ENCODE measurements at places on chromosomes 13 and 19.
A peak's percentile ranks its signal among the peaks of the same experiment; 100 is the strongest.

DNA sequence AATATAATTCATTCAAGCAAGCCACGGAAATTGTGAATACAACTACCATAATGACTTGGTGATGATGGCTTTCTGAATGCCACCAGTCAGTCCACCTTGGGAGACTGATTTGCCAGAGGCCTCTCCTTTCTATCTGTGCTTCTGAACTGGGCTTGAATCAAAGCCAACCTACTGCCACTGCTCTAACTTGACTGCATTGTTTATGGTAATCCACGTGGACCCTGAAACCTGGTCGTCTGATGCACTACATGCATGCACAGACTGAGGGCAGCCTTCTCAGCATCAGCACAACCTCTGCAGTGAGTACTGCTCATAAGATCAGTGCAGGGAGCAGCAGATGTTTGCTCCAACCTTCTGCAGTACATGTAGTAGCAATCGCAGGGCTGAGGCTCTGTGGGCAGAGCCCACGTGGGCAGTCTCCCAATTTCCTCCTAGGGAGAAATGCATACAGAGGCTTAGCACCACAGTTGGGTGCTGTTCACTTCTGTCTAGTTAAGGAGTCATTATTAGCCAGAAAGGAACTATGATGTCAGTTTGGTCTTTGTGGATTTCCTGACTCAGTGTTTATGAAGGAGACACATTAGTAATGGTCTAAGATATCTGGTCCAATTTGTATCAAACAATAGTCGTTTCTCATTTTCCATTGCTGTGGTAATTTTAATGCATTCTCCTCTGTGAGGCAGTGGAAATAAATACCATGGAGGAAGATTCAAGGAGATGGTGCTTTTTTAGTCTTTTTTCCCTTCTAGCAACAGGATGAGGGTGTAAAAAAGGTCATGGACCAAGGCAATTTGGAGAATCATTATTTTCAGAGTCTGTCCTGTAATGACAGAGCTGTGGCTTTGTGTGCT is 82.5 kb downstream of the AKAP11 start:
- DNase-seq, result peak; percentile 12

- no peak for DNase-seq
Measured at GRCh38 chr13:33110386-33110712, 94.1 kb downstream of the KL start.

DNA sequence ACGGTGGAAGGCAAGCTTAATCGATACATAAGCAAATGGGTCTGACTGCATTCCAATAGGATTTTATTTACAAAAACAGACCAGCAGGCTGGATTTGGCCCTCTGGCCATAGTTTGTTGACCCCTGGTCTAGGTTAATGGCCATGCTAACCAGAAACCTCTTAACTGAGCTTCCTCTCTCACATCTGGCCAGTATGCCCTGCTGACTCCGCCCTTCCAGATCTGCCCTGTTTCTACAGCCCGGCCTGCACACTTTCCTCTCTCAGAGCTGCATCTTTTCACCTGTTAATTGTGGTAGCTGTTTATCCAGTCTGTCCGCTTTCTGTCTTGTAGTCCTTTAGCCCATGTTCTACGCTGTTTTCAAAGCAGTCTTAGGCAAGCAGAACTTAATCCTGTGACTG is 25.6 kb downstream of the EDNRB start:
- DNase-seq, result no peak

DNA sequence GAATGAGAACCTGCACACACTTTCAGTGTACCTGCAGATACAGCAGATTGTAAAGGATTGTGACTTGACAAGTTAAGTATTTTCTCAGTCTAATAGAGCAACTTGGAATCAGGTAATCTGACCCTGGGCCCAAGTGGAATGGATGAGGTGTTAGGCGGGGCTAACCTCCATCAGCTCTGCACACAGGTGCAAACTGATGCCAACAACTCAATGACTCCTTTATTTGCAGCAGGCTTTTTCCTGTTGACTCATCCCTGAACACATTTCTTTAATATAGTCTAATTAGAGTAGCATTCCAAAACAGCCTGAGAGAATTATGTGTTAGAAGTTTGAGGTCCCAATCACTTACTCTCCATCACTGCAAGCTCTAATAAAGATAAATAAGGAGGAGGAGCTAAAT is 48.8 kb downstream of the TPT1 start:
- no peak for DNase-seq

GRCh38 chr19:40542202-40542859 is 34.3 kb upstream of the SHKBP1 start:
- DNase-seq, result no peak

DNA sequence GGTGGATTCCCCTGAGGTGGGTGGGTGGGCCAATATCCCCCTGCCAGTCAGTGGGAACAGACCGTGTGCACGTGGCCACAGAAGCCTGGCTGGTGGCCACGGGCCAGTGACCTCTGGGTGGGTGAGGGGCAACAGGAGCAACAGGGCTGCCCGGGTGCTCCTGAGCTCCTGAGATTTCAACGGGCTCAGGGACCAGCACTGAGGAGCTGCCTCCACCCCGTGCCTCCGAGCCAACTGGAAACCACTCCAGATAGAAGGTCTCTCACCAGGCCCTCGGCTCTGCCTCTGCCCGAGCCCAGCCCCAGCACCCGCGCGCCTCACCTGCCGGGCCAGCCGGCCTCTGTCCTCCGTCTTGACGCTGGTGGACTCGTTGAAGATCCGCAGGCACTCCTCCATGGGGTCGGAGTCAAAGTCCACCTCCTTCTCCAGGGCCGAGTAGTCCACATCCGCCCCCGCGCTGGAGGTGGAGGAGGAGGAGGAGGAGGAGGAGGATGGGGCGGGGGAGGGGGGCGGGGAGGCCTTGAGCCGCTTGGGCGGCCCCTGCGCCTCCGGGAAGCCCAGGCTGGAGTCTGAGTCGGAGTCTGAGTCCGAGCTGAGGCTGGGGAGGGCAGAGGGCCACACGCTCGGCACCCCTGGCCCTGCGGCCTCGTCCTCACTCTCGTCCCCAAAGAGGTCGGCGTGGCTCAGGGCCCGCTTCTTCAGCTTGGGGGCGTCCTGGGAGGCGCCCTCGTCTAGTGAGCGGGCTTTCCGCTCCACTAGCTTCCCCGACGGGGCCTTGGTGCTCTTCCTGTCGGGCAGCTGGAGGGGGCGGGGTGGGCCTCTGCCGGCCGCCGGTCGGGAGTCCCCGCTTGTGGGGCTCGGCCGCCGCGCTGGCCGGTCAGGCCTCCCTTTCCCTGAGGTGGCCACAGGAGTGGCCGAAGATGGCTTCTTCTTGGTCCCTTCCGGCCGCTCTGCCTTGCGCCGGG is 14.8 kb upstream of the ATP8B3 start:
- no peak for DNase-seq

DNA sequence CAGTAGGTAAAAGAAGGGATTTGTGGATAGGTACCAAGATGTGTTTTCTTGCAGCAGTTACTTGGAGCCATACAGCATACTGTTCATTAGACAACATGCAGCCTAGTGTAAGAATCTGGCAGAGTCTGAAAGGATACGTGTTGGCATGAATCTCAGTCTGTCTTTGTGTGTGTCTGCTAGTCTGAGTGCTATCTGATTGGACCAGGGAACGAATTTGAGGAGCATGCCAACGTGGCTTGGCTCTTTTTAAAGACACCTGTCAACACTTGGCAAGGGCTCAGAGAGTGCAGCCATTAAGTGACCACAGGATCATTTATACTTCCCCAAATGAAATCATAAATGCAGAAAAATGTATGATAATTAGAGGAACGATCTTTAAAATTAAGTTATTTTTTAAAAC is 27.6 kb upstream of the ATXN8OS start:
- no peak for DNase-seq

DNA sequence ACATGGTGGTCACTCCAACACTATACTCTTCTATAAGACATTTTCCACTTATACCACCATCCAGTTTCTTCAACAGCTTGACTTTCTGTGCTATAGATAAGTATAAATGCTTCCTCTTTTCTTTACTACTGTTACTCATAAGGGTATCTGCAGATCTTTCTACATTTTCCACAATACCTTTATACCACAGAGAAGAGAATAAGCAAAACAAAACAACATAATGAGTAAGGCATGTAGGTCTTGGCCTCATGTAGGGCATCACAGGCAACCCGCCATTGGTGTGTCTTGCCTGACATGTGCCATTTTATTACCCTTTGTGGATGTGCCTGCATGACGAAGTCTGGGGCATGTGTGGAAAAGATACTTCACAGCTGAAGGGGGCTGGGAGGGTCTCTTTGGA is 265.3 kb upstream of the STARD13 start:
- no peak for DNase-seq

DNA sequence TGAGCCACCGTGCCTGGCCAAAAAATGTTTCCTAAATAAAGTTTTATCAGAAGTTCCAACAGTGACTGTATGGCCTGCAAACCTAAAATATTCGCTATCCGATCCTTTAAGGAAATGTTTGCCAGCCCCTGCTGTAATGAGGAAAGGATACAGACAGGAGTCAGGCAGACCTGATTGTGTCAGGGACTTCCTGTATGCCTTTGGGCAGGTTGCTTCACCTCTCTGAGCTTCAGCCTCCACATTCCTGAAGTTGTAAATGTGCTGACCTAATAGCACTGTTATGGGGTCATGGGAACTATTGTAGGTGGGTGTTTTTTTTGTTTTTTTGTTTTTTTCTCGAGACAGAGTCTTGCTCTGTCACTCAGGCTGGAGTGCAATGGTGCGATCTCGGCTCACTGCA is 6.2 kb downstream of the ABHD8 start:
- no peak for DNase-seq

DNA sequence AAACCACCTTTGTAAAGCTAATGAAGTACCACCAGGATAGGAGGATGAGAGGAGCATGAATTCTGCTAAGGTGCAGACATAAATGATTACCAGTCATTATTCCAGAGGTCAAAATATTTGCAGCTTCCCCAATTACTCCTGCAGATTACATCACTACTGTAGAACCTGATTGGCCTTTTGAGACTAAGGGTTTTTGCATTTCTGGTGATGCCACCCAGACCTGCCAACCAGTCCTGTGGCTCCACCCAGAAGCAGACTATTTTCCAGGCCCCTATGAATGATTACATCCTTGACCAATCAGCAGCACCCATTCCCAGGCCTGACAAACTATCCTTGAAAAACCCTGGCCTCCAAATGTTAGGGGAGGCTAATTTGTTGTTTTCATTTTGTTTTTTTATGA is 11.2 kb upstream of the KCNC3 start:
- DNase-seq, result no peak

- no peak for DNase-seq
Measured at GRCh38 chr19:29266001-29266400, 53.0 kb upstream of the UQCRFS1 start.

- DNase-seq, result no peak
Measured at GRCh38 chr13:80297094-80297493, 43.8 kb downstream of the SPRY2 start.

DNA sequence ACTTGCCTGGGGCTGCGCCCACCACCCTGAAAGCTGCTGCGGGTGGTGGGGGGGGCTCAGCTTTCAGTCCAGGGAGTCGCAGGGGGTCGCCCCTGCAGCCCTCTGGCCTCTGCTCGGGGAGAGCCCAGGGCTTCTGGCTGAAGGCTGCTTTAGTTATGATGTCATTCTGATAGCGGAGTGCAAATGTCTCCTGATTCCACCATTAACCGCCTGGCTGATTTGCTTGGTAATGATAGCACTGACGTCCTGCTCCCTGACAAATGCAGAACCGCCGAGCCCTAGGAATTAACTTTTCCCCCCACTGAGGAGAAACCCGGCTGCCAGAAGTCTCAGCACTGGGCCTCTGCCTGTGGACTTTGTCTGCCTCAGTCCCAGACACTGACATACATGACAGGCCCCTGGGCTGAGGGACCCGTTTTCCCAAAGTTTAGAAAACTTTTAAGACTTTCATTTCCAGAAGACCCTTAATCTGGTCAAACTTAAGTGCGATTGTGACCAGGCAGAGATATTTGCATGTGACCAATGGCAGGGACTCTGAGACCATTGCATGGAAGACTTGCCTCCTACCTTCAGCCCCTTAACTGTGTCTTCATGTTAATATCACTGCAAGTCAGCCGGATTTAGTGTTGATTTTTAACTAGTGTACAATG is 142.5 kb upstream of the ZNF536 start:
- no peak for DNase-seq

GRCh38 chr13:89380101-89380500 is 1708.9 kb downstream of the SLITRK5 start:
- no peak for DNase-seq

GRCh38 chr13:100827489-100828176 is 153.0 kb upstream of the TMTC4 start:
- no peak for DNase-seq

- peak; percentile 69 for DNase-seq
Measured at GRCh38 chr19:35114353-35115176, 1.1 kb upstream of the FXYD3 start.

- no peak for DNase-seq
Measured at GRCh38 chr19:35843676-35844481, 8.4 kb downstream of the NPHS1 start.

GRCh38 chr13:41960211-41960636 is 685 bp downstream of the VWA8 start:
- DNase-seq, result no peak

- DNase-seq, result no peak
Measured at GRCh38 chr19:6803036-6803404, 30.5 kb downstream of the VAV1 start.

- DNase-seq, result no peak
Measured at GRCh38 chr13:73372666-73373627, 314.1 kb downstream of the KLF5 start.

GRCh38 chr19:49712397-49712859 is 21.5 kb downstream of the CPT1C start:
- DNase-seq, result no peak

- DNase-seq, result no peak
Measured at GRCh38 chr13:96822895-96823294, 171.4 kb downstream of the OXGR1 start.

DNA sequence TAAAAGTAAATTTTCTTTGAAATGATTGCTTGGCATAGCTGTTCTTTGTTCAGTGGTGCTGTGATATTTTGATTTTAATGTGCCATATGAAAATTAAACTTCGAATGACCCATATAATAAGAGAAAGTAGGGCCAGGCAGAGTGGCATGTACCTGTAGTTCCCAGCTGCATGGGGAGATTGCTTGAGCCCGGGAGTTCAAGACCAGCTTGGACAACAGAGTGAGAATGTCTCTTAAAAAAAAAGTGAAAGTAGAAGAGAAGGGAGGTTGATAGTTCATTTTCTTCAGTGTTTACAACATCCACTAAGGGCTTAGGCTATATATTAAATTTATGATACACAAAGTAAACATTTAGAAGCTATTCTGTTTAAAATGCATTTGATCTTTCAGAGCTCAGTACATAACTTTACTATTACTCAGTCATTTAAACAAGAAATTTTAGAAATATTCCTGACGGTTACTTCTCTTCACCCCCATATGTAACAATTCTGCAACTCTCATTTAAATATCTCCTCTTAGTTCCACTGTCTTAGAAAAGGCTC is 17.2 kb upstream of the RFC3 start:
- no peak for DNase-seq

- DNase-seq, result no peak
Measured at GRCh38 chr13:47109028-47109427, 212.2 kb upstream of the HTR2A start.
